ENCODE measurements at places on chromosomes 12 and 14.

- DNase-seq, result no peak
Measured at GRCh38 chr14:43522901-43523300, 984.2 kb downstream of the FSCB start.

GRCh38 chr12:19031032-19031431, 98.5 kb upstream of the PLEKHA5 start:
- no peak for DNase-seq

GRCh38 chr12:127991485-127991884, 275.5 kb upstream of the TMEM132C start:
- DNase-seq, result no peak

- no peak for DNase-seq
Measured at GRCh38 chr12:113242026-113242418, 20.8 kb downstream of the TPCN1 start.

DNA sequence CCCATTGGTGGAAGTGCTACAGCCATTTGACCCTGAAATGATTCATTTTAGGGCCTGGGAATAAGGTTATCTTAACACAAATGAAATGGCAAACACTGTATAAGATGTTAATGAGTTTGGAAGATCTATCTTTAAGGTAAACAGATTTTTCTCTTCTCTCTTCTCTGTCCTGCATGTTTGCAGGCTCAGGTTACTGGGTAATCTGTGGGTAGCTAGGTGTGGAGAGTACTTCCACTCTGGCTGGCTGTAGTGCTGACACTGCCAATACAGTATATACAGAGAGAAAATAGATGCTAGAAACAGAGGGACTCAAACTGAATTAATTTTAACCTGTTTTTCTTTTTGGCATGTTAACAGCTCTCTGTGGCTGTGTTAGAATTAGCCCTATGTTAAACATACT, 84.6 kb downstream of the SLC38A6 start:
- no peak for DNase-seq

GRCh38 chr14:44989497-44990440, 27.8 kb downstream of the TOGARAM1 start:
- peak; percentile 69 for DNase-seq

GRCh38 chr12:47156167-47156736, 76.5 kb upstream of the AMIGO2 start:
- peak; percentile 40 for DNase-seq

- no peak for DNase-seq
Measured at GRCh38 chr12:85072826-85073225, 36.7 kb downstream of the LRRIQ1 start.

DNA sequence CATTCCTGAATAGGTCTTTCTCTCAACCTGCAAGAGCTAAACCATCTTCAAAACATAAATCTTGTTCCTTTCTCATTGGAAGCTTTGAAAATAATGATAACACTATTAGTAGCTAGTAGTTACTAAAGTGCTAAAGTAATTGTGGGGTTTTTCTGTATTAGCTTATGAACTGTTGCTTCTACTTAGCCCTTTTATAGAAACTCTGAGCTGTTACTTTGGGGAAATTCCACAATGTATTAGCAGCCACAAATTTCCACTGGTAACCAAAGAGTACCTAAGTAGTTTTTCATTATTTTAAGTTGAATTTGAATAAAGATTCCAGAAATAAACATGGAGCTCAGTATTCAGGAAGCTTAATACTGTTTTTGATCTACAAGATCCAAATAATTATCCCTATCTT, 6.4 kb upstream of the MAPK1IP1L start:
- DNase-seq, result peak; percentile 29

DNA sequence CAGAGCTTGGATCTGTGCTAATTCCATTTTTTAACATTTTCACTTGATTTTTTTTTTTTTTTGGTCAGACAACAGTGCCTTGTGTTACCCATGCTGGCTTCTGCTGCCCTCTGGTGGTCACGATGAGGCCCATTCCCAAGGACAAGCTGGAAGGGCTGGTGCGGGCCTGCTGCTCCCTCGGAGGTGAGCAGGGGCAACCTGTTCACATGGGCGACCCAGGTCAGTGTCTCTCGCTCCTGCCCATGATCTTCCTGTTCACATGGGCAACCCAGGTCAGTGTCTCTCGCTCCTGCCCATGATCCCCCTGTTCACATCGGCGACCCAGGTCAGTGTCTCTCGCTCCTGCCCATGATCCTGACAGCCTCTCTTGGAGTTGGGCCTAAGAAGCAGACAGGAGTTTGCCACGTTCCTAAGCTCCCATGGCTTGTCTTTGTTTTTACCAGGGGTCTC, 59.4 kb downstream of the DGLUCY start:
- DNase-seq, result peak; percentile 70

- no peak for DNase-seq
Measured at GRCh38 chr12:18576104-18576626, 161.6 kb downstream of the PLCZ1 start.

GRCh38 chr12:13562915-13563742, 366.6 kb downstream of the EMP1 start:
- DNase-seq, result no peak

- DNase-seq, result no peak
Measured at GRCh38 chr12:62005615-62006014, 254.6 kb upstream of the USP15 start.

GRCh38 chr12:70268972-70269371, 25.7 kb downstream of the CNOT2 start:
- DNase-seq, result no peak

DNA sequence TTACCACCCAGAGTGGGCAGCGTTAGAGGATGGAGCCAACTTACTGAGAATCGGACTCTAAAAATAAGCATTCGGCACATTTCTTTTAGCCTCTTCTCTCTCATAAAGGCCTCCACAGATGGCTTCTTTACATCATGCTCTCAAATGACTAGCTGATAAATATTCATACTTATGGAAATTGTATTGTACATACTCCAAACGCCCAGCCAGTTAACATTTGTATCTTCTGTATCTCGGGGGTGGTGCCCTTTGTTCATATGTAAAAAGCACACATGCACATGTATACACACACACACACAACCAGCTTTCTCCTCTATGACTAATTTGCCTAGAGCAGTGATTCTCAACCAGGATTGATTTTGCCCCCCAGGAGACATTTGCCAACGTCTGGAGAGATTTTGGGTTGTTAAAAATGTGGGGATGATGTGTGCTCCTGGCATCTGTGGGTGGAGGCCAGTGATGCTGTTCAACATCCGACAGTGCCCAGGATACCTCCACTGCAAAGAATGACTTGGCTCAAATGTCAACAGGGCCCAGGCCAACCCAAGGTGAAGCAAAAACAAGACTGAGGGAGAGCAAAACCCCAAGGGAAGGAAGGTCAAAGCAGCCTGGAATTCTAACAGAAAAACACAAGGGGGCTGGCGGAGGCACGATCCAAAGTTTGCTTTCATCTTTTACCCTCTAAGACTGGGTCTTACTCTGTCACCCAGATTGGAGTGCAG, 15.2 kb upstream of the CDK2AP1 start:
- DNase-seq, result no peak

DNA sequence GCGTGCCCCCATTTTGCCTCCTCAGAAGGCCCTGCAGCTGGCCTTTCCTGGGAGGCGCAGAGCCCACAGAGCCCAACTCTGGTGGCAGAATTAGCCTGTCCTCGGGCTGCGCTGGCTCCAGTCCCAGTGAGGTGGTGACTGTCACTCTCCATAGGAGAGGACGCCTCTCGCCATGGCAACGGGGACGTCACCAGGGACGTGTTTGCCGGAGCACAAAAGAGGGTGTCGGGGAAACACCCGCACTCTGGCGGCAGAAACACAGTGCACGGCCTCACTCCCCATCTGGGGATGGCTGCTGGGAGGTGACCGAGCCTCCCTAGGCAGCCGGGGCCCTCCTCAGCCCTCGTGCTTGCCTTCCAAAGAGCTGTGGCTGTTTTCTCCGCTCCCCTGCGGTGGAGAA, 50.2 kb upstream of the NCOR2 start:
- no peak for DNase-seq

DNA sequence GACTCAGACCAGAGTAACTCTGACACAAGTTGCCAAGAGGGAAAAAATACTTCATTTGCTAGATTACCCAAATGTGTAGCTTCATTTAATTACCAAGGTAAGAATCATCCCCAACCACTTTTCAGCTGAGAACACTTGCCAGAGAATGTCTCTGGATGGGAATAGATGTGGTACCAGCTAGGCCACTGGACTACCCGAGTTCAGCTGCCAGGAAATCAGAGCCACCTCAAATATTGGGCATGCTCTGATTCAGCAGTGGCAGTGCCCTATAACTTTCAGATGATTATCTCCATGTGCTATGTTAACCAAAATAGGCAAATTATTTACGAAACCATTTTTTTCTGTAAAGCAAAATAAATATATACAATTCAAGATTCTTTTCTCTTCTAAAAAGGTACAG, 80.7 kb downstream of the SLC38A1 start:
- DNase-seq, result no peak

GRCh38 chr12:125989696-125990095, 924.5 kb downstream of the AACS start:
- DNase-seq, result no peak

DNA sequence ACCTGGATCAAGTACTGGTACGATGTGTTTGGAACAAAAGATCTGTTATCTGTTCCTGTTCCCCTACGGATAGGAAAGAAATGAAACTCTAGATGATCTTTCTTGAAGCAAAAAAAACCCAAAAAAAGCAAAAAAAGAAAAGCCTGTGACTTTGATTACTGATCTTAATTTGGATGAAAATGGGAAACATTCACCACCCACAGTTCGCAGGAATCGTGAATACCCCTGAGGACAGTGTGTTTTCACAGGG, 138.7 kb upstream of the LMNTD1 start:
- no peak for DNase-seq

DNA sequence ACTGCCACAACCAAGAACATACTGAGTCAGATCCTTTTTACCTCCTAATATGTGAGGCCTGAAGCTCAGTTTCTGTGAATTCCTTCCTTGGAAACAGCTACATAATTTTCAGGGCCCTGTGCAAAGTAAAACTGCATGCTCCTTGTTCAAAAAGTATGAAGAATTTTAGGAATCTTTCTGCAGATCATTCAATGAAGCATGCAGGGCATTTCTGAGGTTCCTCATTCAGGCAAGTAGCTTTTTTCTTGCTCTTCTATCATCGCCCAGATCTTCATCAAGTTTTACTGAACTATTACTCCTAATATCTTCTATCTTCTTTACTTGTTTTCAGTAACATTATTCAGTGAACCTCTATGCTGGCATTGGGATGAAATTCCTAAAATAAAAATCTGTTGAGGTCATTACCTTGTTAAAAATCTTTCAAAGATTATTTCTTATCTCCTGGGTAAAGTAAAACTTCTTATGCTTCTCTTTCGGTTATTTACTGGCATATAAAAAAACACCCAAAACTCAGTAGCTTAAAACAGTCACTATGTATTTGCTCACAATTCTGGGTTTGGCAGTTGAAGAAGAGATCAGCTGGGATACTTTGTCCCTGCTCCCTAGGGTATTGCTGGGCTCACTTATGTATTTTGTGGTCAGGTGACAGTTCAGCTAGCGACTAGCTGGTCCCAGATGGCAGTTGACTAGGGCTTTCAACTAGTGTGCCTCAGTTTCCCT, 42.6 kb upstream of the KRR1 start:
- DNase-seq, result no peak
